ENCODE measurements at places on chromosomes 7 and 10.

GRCh38 chr10:66717231-66717981, 208.4 kb upstream of the LRRTM3 start:
- DNase-seq: no peak

GRCh38 chr10:44020322-44021111, 364.4 kb downstream of the CXCL12 start:
- DNase-seq: no peak

DNA sequence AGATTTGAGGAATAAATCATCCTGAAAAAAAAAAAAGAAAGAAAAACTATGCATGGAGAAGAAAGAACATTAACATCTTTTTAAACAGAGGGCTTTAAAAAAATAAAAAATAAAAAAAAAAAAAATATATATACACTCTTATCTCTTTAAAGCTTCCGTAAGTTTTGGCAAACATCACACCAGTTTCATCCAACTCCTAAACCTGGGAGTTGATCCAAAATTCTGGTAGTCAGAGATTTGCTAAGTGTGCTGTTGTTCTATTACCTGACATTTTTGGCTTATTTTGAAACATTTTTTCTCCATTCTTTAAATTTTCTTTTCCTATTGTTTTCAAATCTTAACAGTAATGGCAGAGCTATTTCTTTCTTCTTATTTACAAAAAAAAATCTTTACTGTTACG, 273.1 kb downstream of the AGMO start:
- no peak for DNase-seq

GRCh38 chr10:76281659-76282058, 850.2 kb downstream of the LRMDA start:
- no peak for DNase-seq

GRCh38 chr7:156156734-156157408, 344.6 kb upstream of the SHH start:
- DNase-seq: no peak

- DNase-seq: no peak
Measured at GRCh38 chr10:28958468-28958867, 281.1 kb downstream of the BAMBI start.

- DNase-seq: no peak
Measured at GRCh38 chr10:98533746-98534445, 87.2 kb upstream of the HPS1 start.

DNA sequence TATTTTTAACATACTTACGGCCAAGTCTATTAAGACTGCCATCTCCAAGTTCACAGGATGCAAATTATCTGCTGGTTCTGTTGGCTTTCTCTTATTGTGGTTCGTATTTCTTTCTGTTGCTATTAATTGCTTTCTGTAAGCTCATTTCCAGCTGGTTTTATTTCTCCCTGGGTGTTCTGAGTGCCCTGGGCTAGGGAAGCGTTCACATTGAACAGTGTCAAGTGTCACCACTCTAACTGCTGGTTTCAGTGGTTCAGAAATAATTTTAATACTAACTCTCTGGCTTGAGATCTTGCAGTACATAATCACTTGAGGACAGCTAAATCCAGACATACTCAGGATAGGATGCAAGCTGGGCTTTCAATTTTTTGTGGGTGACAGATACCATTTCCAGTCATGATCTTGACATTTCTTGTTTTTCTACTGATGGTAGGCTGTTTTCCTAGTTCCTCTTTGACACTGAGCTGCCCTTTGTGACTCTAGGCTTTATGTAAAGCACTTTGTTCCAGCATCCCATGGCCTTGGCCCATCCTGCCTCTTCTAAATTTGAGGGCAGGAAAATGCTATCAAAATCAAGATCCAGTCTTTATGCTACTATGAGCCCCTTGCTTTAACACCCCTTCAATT, 117.6 kb downstream of the SNX13 start:
- no peak for DNase-seq

DNA sequence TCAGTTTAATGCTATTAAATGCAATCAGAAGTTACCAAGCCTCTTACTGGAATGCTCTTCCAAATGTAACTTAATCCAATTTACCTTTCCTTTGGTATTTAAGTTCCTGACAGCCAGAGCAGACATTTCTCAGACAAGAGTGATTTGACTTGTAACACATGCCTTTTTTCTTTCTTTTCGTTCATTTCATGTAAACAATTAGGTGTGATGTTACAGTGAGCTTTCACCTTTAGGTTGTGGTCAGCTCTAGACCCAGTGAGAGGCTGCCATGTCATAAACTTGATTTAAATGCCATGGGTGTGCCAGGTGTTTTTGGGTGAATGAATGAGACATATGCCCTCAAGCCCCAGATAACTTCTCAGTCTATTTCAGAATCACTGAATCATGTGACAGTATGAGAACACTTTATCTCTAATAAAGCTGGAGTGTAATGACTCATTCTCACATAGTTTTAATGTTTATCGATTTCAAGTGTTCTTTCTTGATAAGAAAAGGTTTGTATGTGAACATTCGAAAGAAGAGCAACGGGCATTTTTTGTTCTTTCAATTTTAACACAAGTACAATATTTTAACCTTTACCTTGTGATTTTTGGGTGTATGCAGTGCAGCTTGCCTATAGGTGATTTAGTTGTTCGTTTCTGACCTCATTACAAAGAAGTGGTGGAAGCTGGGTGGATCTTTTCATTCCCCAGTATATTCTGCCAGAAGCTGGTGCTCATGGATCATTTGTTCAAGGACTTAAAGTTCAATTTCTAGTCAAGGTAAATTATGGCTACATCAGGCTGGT, 61.5 kb downstream of the CHN2 start:
- DNase-seq: no peak

DNA sequence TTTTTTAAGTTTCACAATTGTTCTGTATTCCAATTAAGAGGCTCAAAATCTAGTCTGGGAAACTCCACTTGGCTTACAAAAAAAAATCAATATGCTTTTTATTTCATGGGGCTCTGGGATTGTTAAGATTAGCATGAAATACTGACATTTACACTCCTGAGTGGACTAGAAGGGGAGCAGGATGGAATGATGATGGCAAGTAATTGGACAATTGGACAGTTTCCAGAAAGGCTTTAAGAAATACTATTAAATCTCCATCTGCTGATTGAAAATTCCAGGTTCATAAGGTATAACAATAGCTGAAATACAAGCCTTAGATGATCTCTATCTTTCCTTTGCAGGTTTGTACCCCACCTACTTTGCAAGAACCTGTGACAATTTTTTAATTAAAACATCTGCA, 184.4 kb downstream of the LRRTM3 start:
- no peak for DNase-seq

DNA sequence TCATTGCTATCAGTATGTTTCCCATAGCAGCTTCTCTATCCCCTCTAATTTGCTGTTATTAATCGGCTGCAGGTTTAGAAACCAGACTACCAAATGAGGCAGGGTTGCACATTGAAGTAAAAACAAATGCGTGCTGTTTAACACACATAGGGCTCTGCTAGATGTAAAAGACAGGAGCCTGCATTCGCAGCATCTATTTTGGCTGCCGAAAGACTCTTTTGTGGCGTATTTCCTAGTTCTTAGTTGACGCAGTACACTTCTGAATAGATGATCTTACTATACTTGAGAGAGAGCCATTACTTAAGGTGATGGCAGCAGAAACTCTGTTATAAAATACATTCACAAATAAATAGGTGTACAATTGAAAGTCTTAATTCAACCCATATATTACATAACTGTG, 21.4 kb downstream of the SGCE start:
- no peak for DNase-seq

DNA sequence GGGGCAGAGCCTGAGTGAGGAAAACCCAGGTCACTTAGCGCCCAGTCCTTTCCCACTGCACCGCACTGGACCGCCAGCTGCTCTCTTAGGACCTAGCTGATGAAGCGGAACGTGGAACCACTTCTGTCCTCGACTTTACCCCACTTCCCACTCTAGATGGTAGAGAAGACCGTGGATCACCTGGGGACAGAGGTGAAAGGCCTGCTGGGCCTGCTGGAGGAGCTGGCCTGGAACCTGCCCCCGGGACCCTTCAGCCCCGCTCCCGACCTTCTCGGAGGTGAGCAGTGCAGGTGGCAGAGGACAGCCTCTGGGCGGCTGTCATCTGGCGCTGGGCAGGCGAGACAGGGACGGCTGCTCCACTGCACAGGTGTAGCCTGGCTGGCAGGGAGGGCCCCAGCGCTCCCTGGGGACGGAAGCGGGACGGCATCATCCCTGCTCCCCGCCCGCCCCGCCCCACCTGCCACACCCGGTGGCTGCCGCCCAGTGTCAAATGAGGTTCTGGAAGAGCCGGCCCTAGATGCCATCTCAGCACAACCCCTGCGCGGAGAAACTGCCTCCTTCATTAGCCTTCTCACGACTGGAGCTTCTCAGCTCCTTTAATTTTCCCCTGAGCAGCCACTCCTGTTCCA, 11.7 kb downstream of the PLAC9 start:
- no peak for DNase-seq

DNA sequence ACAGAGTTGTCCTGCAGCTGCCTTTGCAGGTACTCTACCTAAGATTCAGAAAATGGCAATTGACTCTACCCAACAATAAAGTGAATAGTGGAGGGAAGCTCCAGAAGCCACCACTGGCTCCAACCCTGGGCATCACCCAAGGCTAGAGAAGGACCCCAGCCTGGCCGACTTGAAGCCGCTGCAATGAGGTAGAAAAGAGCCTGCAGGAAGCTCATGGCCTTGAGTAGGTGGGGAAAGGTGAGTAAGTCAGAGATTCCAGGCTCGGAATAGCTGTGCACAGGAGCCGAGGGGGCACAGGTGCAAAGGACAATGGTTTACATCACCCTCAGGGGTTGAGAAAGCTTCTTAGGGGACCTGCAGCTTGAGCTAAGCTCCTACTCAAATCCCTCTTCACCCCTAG, 83.6 kb downstream of the AOAH start:
- no peak for DNase-seq

- DNase-seq: no peak
Measured at GRCh38 chr7:146606628-146607027, 490.0 kb downstream of the CNTNAP2 start.

GRCh38 chr10:126268013-126268920, 120.0 kb downstream of the ADAM12 start:
- DNase-seq: no peak

- DNase-seq: no peak
Measured at GRCh38 chr7:12327922-12328321, 75.7 kb downstream of the VWDE start.

- DNase-seq: no peak
Measured at GRCh38 chr7:35465791-35466336, 212.0 kb upstream of the TBX20 start.

DNA sequence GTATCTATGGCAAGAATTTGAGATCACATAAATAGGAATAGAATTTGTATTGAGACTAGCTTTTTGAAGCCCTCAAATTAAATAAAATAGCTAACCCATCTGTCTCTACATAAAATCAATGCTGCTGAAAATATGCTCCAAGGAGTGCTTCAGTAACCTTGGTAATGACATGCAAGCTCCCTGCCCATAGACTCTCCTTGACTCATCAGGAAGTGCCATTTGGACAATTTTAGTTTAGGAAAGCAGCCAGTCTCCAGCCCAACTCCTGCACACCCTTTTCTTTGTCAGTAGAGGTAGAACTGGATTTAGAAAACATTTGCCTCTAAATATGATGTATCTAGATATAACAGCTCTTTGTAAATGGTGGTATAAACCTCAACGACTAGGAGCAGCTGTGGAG, 69.9 kb upstream of the PTPRZ1 start:
- no peak for DNase-seq

GRCh38 chr10:504121-504611, 185.3 kb downstream of the DIP2C start:
- DNase-seq: no peak
